ENCODE measurements at places on chromosomes 7 and 10. TPM values are rescaled to one million over a fixed set of nuclear protein-coding genes. Genes with fewer than 3 reads are reported as not detected.

Gene ZNF425
- total RNA-seq, result 2.8 TPM

Gene SGCE
- total RNA-seq, result 90.5 TPM

Gene MTURN
- total RNA-seq, result 17.3 TPM

Gene PPIA
- total RNA-seq, result 2,769 TPM

Gene SOSTDC1
- not detected for total RNA-seq

Gene HDAC9
- total RNA-seq, result 21.5 TPM

Gene SAP25
- total RNA-seq, result not detected

Gene CUTC
- total RNA-seq, result 12.2 TPM

Gene CHST15
- total RNA-seq, result 14.4 TPM

Gene TUBAL3
- not detected for total RNA-seq

Gene CLRN3
- total RNA-seq, result not detected

Gene CYP2C8
- total RNA-seq, result not detected

Gene VOPP1
- 63.9 TPM for total RNA-seq

Gene POP7
- total RNA-seq, result 30.2 TPM

Gene KLF14
- total RNA-seq, result not detected

Gene KCND2
- 0.13 TPM for total RNA-seq

Gene CYP2C9
- not detected for total RNA-seq

Gene OPN4
- not detected for total RNA-seq

Gene C10orf143
- total RNA-seq, result 0.93 TPM

Gene EPHA1
- total RNA-seq, result not detected

Gene GPR146
- total RNA-seq, result 0.79 TPM

Gene CC2D2B
- total RNA-seq, result 0.06 TPM

Gene METTL27
- total RNA-seq, result 2.5 TPM

Gene CH25H
- 0.40 TPM for total RNA-seq

Gene SORCS1
- under 0.01 TPM for total RNA-seq

Gene POU6F2
- not detected for total RNA-seq

Gene SND1
- total RNA-seq, result 160 TPM

Gene WEE2
- total RNA-seq, result not detected

Gene EN2
- not detected for total RNA-seq

Gene SORCS3
- total RNA-seq, result not detected

Gene PRTFDC1
- 63.4 TPM for total RNA-seq

Gene HECW1
- total RNA-seq, result under 0.01 TPM

Gene PSD
- 0.26 TPM for total RNA-seq

Gene MUC12
- 0.37 TPM for total RNA-seq

Gene OR2A12
- total RNA-seq, result not detected

Gene TLL2
- total RNA-seq, result 0.06 TPM

Gene BMPER
- 5.9 TPM for total RNA-seq

Gene STEAP2
- total RNA-seq, result 22.3 TPM

Gene NEUROG3
- total RNA-seq, result not detected

Gene CYP3A4
- total RNA-seq, result not detected

Gene CHAT
- not detected for total RNA-seq

Gene PTPRZ1
- total RNA-seq, result not detected

Gene BAG3
- total RNA-seq, result 10.7 TPM

Gene CTNNA3
- total RNA-seq, result 0.13 TPM

Gene SPDYE8
- total RNA-seq, result not detected

Gene SPDYE2B
- total RNA-seq, result not detected

Gene HSPA14
- 14.1 TPM for total RNA-seq

Gene KNDC1
- 0.12 TPM for total RNA-seq

Gene CHN2
- not detected for total RNA-seq

Gene C7orf33
- not detected for total RNA-seq

Gene NPFFR1
- under 0.01 TPM for total RNA-seq

Data from aortic smooth muscle cell (primary cell).